Left lung (tissue), 14 donors: ENCODE measurements at places on chromosomes 4 and X.

DNA sequence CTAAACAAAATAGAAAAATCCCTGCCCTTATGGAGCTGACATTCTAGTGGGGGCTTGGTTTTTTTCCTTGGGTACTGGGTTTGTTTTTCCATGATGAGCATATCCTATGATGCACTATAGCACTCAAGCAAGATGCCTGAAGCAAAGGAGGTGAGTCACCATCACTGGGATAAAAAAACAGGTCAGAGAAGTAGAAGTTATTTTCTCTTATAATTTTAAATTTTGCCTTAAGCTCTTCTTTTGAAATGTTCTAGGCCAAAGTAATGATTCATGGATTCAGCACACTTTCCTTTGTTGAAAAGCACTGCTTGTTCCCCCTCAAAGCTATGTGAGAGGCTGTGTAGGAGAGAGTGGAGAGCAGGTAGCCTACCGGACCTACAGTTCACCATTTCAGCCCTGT lies 15.2 kb upstream of the CXCL2 start:
- H3K4me3 ChIP-seq = no peak overlapping the region
- no peaks in the 10 kb centered on the region for H3K36me3 ChIP-seq
- no peaks in the 10 kb centered on the region for H3K27me3 ChIP-seq
- H3K4me1 ChIP-seq = peaks cover 40% of the 10 kb centered on the region
- peak overlapping the region; percentile 41 for H3K27ac ChIP-seq

DNA sequence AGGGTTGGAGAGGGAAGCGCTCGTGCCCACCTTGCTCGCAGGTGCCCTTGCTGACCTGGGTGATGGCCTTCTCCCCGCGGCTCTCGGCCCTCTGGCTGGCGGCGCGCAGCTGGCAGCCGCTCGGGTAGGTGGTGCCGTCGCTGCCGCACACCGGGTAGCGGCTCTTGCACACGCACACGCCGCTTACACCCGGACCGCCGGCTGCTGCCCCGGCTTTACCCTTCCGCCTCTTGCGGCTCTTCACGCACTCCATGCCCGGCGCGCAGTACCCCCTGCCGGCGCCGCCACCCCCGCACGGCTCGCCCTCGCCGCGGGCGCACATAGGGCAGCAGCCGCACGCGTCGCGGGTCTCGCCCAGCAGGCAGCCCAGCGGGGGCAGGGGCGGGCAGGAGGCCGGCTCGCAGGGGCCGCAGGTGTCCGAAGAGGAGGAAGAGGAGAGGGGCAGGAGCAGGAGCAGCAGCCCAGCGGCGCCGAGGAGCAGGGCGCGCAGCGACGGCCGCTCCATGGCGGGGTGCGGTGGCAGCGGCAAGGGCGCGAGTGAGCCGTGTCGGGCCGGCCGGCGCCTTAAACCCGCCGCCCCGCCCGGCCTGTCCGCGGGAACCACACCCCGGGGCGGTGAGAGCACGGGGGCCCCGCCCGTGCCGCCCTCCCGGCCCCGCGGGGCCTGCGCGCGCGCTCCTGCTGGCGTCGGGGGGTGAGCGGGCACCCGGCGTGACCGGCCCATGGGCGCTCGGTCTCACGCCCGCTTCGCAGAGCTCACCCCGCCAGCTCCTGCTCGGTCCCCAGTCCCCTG lies at the start of gene IGFBP7:
Gene IGFBP7, minus strand, starts transcription at position 539 of the 793 bp plus-strand sequence. Its CDS starts 34 bp downstream, at position 505.
- peak; percentile 56 for DNase-seq
- H3K4me3 ChIP-seq = peak within 1 kb of the TSS; percentile 57
- H3K27me3 ChIP-seq = no peaks in the 10 kb centered on the region
- peaks cover 35% of the 10 kb centered on the region for H3K4me1 ChIP-seq
- no peaks in the 10 kb centered on the region for H3K36me3 ChIP-seq

DNA sequence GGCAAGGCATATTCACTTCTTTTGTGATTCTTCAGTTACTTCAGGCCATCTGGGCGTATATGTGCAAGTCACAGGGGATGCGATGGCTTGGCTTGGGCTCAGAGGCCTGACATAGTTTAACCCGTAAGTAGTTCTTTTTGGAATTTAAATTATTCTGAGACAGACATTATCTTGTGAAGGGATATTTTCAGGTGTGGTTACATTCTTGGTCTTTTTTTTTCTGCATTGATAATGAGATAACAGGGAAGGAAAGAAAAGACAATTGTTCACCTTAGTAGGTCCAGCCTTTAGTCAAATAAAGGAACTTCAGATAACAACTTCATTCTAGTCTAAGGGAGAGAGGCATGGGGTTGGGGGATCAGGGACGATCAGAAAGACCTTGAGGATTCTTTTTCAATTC lies 74.8 kb downstream of the TEX13C start:
- H3K4me3 ChIP-seq = no peak overlapping the region
- H3K27ac ChIP-seq = no peak overlapping the region
- no peak for DNase-seq

DNA sequence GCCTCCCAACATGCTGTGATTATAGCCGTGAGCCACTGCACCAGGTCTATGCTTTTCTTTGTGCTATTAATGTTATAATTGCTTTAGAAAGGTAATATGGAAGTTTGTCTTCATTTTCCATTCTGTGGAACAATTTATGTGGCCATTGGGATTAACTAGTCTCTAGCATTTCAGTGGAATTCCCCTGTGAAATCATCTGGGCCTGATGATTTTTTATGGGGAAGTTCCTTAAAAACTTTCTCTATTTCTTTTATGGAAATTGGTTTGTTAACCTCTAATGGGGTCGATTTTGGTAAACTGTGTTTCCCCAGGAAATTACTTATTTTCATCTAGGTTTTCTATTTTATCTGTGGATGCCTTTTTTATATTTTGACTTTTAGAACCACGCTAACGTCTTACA lies 11.3 kb downstream of the TIMP1 start:
- H3K27ac ChIP-seq = no peak overlapping the region
- H3K36me3 ChIP-seq = no peaks in the 10 kb centered on the region
- DNase-seq = no peak
- no peaks in the 10 kb centered on the region for H3K4me1 ChIP-seq
